ENCODE measurements at places on chromosomes 3 and 15.

DNA sequence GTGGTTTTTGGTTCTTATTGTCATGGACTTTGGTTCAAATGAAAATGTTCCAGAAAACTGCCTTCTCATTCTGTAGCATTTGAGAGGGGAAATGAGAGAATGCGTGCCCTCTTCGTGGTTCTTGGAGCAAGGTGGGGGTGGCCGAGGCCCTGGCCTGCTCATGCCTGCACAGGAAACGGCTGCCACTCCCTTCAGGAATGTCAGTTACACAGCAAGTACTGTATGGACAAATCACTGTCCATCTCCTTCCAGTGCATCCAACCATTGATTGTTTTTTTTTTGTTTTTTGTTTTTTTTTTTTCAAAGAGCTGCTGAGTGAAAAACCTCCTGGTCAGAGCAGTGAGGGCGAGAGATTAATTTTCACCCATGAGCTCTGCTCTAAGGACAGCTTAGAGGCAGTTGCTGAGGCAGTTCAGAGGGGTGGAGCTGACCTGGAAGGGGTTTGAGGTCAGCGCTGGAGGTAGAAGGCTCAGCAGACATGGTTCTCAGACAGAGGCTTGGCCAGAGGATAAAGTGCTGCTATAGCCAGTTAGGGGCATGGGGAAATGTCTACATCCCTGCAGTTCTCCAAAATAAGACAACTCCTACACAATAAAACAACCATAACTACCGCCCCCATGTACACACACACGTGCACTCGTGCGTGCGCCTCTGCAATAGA lies 20.2 kb upstream of the KIF23 start:
- no peak for DNase-seq

DNA sequence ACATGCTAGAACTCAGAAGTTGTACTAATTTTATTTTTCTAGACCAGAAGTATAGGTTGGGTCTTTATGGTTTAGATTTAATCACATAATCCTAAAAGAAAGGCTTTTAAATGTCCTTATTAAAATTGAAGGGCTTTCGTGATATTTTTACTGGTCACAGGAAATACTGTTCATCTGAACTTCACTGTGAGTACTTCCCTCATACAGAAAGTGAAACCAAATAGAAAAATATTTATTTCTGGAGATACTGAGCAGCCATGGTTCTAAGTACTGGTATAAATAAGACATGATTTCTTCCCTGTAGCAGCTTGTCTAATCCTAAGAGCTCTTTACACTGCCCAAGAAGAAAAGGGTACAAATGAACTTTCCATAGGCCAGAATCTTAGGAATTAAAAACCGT lies 2.0 kb downstream of the SNRK start:
- DNase-seq = no peak

DNA sequence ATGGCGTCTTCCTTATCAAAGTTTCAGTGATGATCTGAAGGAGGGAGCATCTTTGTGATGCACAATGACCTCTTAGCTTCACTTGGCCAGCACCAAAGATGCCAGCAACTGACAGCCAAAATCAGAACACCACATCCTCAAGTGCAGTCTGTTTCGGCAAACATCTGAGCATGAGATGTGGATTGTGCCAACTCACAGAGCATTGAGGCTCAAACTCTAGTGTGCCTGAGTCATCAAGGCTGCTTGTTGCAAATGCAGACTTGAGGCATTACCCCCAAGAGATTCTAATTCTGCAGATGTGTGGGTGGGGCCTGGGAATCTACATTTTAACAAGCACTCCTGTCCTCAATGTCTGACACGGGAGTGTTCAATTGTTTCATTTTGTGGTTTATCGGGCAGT lies 35.8 kb downstream of the ABHD5 start:
- DNase-seq = no peak

DNA sequence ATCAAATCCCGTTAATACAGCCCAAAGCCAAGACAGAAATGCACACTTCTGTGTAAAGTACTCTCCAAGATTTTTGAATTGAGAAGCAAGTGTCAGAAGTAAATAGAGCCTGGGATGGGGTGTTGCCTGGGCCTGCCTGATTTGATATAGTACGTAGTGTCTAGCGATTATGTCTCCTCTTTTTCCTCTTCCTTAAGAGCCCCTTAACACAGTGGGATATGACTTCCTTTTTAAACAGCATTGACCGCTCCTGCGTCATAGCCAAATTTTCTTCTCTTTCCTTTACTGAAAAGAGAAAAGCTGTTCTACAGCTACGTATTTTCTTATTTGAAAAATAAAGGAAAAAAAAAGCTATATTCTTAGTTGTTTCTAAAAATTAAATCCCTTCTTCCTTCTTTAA lies 97.7 kb downstream of the PLCL2 start:
- DNase-seq = no peak

- DNase-seq = no peak
Observed at GRCh38 chr15:63236272-63236671, 41.1 kb upstream of the APH1B start.

- no peak for DNase-seq
Observed at GRCh38 chr3:24832891-24833290, 338.2 kb upstream of the THRB start.

DNA sequence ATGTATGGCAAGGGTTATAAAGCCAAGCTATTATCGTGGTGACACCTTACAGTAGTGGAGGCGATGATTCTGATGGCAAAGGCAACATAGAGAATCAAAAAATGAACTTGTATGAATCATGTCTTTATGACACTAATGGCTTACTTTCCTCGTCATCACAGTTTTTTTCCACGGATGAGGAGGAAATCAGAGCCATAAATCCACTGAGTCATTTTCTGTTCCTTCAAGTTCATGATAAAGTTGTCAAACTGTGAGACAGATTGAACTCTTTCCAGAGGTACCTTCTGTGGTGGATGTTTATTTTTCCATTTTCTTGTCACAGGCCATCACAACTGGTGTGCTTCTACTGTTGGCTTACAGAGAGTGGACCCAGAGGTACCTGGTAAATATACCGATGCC lies 8.5 kb downstream of the TMEM212 start:
- no peak for DNase-seq

GRCh38 chr3:159239059-159239458 lies 437.2 kb downstream of the MFSD1 start:
- DNase-seq = no peak

- peak; percentile 27 for DNase-seq
Observed at GRCh38 chr3:194275721-194276120, 75.4 kb downstream of the CPN2 start.

- no peak for DNase-seq
Observed at GRCh38 chr15:68278345-68278594, 725 bp downstream of the FEM1B start.

- no peak for DNase-seq
Observed at GRCh38 chr3:138442433-138442832, 8.0 kb downstream of the ESYT3 start.

- no peak for DNase-seq
Observed at GRCh38 chr3:188170461-188171459, 16.8 kb downstream of the LPP start.

- no peak for DNase-seq
Observed at GRCh38 chr15:58443308-58443707, 11.5 kb downstream of the LIPC start.

GRCh38 chr15:70710714-70711113 lies 52.6 kb downstream of the UACA start:
- DNase-seq = no peak

DNA sequence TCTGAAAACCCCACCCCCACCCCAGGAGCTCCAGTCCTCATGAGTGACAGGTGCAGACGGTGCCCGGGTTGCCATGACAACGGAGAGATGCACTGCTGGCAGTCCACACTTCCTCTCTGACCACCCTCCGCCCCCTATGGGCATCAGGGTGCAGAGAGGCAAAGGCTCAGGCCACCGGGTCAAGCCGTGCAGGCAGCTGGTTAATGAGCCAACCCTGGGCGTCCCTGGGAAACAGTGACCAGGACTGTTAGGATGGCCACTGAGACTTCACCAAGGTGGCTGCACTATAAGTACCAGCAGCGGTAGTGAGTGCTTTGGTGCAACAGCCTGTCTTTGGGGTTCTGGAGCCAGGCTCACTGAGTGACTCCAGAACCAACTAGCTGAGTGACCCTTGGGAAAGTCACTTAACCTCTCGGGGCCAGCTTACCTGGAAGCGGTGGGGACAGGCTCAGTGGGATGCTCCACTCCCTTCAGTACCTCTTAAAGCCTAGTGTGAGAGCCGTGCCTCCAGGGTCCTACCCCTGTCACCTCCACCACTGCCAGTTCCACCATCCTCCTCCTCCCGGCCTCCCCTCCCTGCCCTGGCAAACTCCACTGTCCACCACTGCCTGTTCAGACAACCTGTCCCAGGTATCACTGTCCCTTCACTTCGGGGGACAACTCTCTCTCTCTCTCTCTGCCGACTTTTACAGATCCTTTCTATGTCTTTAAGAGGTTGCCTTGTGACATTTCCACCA lies 121.0 kb upstream of the PRR20G start:
- no peak for DNase-seq

DNA sequence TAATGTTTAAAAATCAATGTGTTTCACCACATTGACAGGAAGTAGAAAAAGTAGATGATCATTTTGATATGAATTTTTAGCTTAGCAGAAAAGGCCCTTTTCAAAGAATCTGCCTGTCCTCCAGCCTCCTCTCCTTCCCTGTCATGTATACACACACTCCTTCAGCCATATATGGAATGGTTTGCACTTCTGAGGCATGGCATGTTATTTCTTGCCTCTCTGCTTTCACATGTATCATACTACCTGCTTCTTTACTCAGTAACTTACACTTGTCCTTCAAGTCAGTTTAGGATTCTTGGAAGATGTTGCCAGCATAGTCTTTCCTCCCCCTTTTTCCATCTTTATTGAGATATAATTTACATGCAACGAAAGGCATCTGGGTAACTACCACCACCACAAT lies 79.0 kb downstream of the REC114 start:
- DNase-seq = no peak

- no peak for DNase-seq
Observed at GRCh38 chr15:74182131-74182530, 8.6 kb downstream of the ISLR start.

DNA sequence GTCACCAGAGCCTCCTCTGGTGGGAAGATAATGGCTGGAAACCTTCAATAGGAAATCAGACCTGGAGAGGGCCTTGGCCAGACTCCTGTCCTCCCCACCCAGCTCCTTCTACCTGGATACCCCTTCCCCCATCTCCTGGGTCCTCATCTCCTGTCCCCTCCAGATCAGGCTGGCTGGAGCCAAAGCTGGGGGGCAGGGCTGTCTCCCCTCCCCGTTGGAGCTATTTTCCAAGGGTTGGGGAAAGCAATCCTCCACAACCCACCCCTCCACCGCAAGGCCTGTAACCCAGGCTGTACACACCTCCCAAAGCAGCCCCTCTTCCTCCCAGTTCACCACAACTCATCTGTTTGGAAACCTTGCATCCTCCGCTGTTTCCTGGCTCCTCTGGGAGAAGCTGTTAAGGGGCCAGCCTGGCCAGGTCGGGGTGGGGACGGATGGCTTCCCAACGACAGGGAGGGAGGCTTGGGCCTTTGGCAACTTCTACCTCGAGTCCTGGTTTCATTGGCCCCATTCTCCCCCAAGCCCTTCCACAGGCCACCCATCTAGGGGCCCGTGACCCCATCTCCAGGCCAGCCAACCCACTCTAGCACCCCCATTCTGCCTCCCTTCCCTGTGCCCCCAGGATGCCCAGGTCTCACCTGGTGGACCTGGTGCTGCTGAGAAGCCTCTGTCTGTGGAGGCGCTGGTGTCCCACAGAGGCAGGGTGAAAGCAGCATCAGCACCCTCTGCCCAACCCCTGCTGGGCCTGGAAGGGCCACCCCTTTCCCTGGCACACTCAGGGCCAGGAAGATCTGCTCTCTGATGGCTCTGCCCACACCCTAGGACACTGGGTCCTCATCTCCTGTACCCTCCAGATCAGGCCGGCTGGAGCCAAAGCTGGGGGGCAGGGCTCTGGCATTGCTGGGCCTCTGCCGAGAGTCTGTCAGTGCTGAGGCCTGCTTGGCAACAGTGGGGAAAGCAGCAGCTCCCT lies 22.1 kb upstream of the GOLGA6C start:
- no peak for DNase-seq

DNA sequence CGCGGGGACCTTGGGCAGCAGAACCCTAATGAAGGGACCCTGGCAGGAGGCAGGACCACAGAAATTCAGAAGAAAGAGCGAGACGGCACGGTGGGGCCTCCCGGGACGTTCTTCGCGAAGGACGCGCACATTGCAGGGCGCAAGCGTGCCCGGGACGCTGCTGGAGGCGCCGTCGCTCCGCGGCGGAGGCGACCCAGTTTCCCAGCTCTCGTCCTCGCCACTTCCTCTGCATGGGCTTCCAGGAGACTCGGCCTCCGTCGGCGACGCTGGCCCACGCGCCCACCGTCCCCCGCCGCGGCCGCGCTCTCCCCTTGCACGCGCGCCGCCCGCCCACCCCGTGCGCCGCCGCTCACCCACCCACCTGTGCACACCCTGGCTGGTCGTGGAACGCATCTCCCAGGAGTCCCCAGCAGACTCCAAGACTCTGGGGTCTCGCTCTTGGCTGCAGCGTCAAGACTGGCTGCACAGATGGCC lies 31.8 kb upstream of the SMAD3 start:
- no peak for DNase-seq

DNA sequence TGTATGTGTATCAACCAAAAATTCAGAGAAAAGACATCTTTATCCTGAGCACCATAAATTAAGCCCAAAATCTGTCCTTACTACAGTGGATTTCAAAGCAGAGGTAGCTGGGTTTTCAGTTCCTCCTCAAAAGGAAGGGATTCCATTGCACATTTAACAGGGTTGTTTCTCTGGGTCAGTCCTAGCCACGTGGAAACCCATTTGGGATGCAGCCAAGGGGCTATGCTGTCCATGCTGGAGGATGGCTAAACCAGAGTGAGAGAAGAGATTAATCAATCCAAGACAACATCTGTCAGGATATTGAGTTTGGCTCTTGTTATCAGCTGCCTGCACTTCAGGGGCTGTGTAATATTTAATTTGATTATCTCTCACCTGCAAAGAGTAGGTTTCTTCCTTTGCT lies 28.1 kb downstream of the LSAMP start:
- DNase-seq = no peak

- no peak for DNase-seq
Observed at GRCh38 chr3:77933926-77934325, 894.0 kb downstream of the ROBO2 start.

- no peak for DNase-seq
Observed at GRCh38 chr3:78025916-78026315, 986.0 kb downstream of the ROBO2 start.

DNA sequence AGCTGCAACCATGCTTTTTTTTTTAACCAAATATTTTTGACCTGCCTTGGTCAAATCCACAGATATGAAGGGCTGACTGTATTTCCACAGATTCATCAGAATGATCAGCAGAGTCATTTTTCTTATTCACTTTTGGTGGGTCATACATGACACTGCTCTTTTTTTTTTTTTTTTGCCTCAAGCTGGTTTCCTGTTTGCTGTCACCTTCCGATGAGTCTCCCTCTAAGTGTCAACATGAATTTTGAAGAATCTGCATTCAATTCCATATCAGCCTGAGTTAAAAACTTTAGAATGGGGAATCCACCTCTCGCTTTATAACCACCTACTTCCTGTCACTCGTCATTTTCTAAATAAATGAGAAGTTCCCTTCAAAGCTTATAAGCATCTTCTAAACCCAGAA lies 2.2 kb upstream of the SLC12A8 start:
- no peak for DNase-seq

GRCh38 chr3:144109944-144110343 lies 138.3 kb downstream of the DIPK2A start:
- no peak for DNase-seq
